ENCODE measurements at places on chromosomes 12 and 14.
A peak's percentile ranks its signal among the peaks of the same experiment; 100 is the strongest.

DNA sequence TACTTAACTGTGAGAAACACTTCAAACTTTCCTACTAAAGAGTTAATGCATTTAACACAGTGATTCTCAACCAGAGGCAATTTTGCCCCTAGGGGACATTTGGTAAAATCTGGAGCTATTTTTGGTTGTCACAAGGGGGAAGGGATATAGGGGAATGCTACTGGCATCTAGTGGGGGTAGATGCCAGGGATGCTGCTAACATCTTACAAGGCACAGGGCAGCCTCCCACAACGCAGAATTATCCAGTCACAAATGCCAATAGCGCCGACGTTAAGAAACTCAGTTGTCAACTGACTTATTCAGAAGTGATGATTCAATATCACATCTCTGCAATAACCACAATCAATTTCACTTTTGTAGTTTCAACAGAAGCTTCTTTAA, 2.0 kb downstream of the EEA1 start:
- no peak for DNase-seq

- DNase-seq = no peak
Measured at GRCh38 chr14:54050759-54051158, 94.1 kb upstream of the BMP4 start.

- DNase-seq = no peak
Measured at GRCh38 chr14:68809524-68809923, 16.7 kb upstream of the ZFP36L1 start.

GRCh38 chr14:56678838-56679237, 99.2 kb downstream of the TMEM260 start:
- no peak for DNase-seq

- no peak for DNase-seq
Measured at GRCh38 chr12:117485984-117486839, 124.8 kb upstream of the NOS1 start.

GRCh38 chr12:79298506-79298905, 392.3 kb downstream of the PAWR start:
- no peak for DNase-seq

- DNase-seq = no peak
Measured at GRCh38 chr14:64502887-64503433, 678 bp downstream of the ZBTB25 start.

DNA sequence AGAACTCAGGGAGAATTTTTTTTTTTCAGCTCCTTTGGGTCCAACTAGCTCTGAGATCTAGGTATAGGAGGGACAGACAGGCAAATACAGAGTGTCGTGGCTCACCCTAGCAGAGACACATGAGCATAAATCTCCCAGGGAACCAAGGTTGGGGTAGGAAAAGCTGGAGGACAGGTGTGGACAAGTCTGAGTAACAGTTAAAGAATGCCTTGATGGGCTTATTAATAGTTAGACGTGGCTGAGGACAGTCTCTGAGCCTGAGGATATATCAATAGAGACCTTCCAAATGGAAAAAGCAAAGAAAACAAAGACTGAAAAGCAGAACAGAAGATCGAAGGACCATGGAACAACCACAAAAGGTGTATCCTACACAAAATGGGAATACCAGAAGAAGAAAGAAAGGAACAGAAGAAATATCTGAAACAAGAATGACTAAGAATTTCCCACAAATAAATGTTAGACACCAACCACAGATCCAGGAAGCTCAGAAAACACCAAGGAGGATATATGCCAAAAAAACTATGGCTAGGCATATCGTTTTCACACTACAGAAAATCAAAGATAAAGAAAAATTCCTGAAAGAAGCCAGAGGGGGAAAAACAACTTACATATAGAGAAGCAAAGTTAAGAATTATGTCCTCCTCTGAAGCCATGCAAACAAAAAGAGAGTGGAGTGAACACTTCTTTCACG, 80.9 kb downstream of the PTPRB start:
- no peak for DNase-seq

DNA sequence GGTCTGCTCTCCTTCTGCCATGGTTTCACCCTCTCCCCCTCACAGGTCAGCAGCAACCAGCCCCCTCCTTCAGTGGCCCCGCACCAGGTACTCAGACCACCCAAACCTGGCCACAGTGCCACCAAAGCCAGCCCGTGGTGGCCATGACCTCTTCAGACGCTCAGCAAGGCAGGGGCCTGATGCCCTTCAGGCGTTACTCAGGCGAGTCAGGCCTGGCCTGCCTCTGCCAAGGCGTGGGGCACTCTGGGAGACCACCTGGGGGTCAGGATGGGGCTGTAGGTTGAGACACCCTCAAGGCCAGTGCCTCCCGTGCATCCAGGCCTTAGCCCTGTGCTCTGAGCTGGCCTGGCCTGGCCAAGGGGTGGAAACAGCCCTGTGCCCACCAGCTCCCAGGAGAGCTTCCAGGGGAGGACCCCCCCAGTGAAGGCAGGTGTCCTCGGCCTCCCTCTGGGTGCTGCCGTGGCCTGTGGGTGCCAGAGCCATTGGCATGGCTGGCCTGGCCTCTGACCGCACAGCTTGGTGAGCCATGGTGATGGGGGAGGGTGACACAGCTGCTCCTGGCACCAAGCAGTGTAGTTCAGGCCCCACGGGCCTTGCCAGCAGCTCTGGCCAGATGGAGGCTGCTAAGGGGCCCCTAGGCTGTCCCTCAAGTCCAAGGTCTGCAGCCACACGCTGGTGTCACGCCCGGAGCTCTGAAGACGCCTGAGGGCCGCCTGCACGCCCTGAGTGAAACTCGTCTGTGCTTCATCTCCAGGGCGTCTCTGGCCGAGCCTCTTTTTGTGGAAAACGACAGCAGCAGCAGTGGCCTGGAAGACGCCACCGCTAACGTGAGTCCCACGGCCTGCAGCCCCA, 15.1 kb downstream of the XRCC3 start:
- no peak for DNase-seq

- no peak for DNase-seq
Measured at GRCh38 chr12:47650469-47650868, 55.4 kb downstream of the RPAP3 start.

DNA sequence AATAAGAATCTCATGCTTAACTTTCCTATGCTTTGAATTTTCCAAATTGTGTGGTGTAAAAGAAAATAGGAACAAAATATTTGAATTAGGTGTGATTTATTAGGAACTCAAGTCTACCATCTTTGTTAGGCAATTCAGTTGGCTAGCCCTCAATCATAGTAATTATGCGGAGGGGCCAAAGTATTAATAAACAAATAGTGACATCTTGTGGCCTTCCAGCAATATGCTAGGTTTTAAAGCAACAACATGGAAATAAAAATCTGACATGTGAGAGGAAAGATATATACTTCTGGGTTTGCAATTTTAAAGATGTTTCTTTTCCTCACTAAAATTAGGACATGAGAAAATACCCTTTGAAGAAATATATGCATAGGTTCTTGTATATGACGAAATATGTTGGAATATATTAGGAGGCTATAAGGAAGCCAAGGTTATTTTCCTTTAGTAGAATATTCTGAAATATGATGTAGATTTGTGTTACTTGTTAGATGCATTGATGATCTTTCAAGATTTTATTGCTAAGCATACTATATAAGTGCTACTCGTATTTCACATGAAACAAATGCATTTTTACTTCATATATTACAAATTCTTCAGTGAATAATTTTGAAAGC, 200.4 kb downstream of the PTPRO start:
- DNase-seq = no peak

GRCh38 chr12:6341417-6342139, at the start of gene TNFRSF1A:
Gene TNFRSF1A, minus strand, starts transcription at chr12:6342076. Its CDS starts 262 bp downstream, at chr12:6341814.
- DNase-seq = peak; percentile 54

GRCh38 chr12:48446161-48446776, 26.1 kb upstream of the ANP32D start:
- DNase-seq = no peak

DNA sequence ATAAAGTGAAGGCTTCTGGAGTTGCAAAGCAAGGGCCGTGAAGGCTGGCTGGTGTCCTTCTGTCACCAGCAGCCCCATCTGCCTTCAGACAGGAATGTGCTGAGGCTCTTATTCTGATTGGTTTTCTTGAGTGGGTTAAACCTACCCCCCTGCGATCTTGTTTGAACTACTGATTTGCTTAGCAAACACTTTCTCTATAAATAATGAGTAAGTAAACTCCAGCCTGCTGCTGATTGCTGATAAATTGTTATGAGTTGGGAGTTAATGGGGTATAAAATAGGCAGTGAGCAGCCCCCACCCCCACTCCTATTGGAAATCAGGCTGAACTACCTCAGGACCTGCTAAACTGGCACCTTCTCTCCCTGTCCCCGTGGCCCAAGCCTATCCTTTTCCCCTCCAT, 146.1 kb upstream of the NOS1 start:
- no peak for DNase-seq

- no peak for DNase-seq
Measured at GRCh38 chr12:128966203-128966810, 113.0 kb downstream of the GLT1D1 start.

DNA sequence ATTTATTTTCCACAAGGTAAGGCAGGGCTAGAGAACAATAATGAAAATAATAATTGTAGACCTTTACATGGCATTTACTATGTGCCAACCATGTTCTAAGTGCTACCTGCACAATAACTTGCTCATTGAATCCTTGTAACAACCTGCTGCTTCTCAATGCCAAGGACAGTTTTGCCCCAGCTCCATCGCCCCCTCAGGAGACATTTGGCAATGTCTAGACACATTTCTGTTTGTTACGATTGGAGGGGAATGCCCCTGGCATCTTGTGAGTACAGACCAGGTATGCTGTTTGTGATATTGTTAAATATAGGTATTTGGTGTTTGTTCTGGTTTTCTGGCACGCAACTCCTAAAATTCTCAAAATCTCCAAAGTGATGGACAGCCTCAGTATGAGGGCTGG, 8.1 kb upstream of the ATXN2 start:
- no peak for DNase-seq

GRCh38 chr12:62873826-62874448, 61.0 kb downstream of the PPM1H start:
- DNase-seq = no peak

DNA sequence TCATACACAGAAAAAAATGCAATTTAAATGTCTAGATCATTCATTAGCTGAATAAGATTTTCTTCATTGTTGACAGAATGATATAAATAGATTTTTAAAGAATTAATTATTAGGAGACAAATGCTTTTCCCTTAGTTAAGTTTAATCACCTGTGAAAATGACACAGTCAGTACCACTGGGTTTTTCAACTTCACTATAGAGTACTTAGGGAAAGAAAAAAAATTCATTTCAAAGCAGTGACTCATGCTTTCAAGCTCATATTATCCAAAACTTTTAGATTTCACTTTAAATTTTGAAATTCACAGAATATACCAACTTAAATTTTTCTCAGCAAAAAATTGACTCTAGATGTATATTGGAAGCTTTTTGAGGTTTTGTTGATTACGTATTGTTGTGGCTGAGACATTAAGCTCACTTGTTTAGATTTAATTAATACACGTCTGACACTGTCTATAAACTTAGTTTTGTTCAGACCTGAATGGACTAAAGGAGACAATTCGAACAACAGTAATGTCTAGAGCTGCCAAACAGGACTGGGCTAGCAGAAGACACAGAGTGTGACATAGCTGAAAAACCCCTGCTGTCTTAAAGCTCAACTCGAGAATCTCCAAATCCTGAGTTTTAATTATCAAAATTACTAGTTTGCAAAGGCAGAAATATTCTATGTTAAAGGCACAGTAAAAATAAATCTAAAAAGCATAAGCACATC, 1.6 kb downstream of the MGAT4C start:
- no peak for DNase-seq

DNA sequence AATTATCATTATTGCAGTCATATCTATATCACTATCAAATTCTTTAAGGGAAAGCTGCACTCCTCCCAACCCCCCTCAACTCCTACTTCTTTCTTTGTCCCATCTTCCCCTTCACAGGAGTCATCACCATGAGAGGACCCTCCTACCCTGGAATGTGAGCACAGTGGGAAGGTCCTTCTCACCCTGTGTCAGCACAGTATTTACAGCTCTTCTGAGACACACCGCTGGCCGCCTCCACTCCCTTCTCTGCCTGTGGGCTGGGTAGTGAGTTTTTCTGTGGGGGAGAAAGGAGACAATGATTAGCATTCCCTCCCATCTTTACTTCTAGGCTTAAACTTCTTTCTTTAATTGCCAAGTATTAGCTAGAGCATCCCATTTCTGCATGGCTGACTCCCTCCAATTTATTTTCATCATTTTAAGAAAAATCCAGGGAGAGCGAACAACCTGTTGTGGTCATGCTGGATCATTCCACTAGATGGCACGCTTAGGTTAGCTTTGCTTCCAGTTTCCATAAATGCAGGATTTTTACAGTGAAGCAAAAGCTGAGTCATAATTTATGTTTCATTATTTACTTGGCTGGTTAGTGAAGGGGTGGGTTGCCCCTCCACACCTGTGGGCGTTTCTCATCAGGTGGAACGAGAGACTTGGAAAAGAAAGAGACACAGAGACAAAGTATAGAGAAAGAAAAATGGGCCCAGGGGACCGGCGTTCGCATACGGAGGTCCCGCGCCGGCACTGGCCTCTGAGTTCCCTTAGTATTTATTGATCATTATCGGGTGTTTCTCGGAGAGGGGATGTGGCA, 188.5 kb downstream of the ALX1 start:
- DNase-seq = peak; percentile 45

- no peak for DNase-seq
Measured at GRCh38 chr14:91063119-91063518, 2.7 kb upstream of the RPS6KA5 start.

- no peak for DNase-seq
Measured at GRCh38 chr14:48575772-48576171, 900.4 kb upstream of the MDGA2 start.

- no peak for DNase-seq
Measured at GRCh38 chr12:11731455-11731854, 82.0 kb downstream of the ETV6 start.

DNA sequence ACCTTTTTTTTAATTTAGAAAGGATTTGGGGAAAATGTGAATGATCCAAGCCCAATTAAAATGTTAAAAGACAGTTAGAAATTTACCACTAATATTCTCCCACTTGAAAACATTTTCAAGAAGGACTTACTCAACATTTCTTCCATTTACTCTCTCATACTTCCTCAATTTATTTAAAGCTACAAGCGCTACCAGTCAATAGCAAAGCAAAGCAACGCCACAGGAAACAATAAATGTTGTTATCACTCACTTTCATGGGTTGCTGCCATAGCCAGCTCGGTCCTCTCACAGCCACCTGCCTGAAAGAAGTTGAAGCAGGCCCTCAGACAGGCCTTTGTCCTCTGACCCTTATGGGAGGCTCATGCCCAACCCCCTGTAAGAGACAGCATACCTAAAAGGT, 6.0 kb upstream of the SOS2 start:
- DNase-seq = no peak

- no peak for DNase-seq
Measured at GRCh38 chr12:6936636-6937480, 6.8 kb upstream of the RNU7-1 start.

DNA sequence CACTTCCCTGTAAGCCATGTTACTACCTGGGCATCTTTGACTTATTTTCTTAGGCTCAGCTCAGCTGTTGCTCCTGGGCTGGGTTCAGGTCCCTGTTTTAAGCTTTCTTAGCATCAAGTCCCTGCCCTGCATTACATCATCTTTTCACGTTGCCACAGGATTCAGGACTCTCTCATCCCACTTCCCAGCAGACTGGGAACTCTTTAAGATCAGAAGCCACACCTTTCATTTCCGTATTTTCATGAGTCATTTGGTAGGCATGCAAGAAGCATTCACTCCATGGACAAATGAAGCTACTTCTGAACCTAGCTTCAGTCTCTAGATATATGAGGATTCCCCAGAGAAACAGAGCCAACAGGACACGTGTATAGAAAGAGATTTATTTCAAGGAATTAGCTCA, 726.8 kb downstream of the VRK1 start:
- no peak for DNase-seq

- no peak for DNase-seq
Measured at GRCh38 chr12:88307961-88308360, 165.9 kb downstream of the TMTC3 start.
